ENCODE measurements at places on chromosomes 3 and 15.
A peak's percentile ranks its signal among the peaks of the same experiment; 100 is the strongest.

DNA sequence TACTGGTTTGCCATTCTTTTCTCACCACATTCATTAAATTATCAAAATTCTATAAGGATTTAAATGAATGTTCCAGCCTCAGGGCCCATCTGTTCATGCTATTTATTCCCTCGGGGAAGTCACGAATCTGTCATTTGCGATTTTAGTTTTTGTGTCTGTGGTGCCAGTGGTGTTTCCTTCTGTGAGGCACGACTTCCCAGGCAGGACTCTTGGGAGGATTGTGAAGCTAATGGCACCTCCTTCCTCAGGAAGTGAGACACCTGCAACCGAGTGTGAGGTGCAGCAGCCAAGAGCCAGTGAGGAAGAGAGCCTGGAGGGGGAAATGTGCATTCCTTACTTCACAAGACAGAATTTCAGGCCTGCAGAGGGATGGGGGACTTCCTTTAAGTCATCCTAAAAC lies 24.1 kb downstream of the SV2B start:
- no peak for DNase-seq

- no peak for DNase-seq
These were observed 229.2 kb upstream of the GOLGA6L4 start for GRCh38 chr15:84006421-84006820.

DNA sequence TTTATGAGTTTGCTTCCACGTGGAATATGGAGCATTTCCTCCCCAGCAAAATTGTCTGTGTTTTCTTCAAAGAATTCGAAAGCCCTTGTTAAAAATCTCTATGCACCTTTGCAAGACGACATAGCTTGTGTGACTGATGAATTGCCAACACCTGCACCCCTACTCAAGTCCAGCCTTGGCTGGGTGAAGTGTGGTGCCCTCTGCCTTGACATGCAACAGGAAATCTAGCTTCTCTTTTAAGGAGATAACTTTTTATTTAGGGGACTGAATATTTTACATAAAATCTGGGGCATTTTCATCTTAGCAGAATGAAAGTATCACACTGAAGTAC lies 647 bp downstream of the HMG20A start:
- peak; percentile 8 for DNase-seq

DNA sequence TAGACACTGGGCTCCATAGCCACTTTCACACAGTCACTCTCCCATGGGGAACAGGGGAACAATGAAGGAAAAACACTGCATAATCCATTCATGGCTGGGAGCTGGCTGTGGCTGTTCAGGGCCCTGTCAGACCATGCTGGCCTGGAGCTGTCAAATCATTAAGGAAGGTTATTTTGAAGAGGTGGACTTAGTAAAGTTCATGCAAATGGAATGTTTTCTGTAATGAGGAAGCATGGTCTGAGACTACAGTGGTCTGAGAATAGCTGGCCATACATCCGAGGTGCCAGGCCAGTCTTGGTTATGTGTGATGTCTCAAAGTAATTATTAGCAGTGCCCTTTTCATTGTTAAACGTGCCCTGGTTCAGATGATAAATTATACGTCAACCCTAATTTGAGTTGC lies 117.1 kb upstream of the MRPS22 start:
- DNase-seq: no peak

DNA sequence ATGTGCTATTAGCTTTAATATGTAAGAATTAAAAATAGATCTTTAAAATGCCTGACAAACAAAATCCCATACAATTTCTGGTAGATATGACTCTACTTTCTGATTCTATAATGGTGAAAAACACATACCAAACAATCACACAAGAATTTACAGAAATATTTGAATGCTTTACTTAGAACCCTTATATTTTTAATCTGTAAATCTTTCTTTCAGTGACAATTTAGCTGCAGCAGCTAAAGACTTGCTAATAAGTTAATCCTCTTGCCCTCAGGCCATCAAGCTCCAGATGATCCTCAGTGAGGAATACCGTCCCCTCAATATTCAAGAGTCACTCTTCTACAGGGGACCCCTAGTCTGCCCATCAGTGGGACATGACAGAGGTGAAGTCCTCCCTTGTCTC lies 55.6 kb downstream of the C3orf80 start:
- DNase-seq: no peak

- no peak for DNase-seq
These were observed 139.3 kb downstream of the RSRC1 start for GRCh38 chr3:158249183-158249582.

GRCh38 chr3:193981504-193981903 lies 154.4 kb upstream of the HES1 start:
- no peak for DNase-seq

DNA sequence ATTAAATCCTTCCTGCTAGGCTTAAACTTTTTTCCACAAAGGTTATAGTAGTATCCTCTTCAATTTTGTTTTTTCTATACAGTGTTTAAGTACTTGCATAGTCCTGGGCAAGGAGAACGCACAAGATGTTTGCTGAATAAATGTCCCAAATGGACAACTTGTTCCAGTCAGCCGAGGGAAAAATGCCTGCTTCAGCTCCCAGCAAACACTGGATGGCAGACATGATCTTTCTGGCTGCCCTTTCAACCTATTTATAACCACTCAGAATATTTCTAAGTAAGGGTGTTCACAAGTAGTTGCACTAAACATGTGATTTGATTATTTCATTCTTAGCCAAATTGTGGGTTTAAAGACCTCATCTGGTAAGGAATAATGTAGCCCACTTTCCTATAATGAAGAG lies 29.8 kb downstream of the GNB4 start:
- peak; percentile 32 for DNase-seq

- no peak for DNase-seq
These were observed 34.2 kb upstream of the SSUH2 start for GRCh38 chr3:8678751-8679150.

- no peak for DNase-seq
These were observed 186.1 kb downstream of the TJP1 start for GRCh38 chr15:29636140-29636539.

DNA sequence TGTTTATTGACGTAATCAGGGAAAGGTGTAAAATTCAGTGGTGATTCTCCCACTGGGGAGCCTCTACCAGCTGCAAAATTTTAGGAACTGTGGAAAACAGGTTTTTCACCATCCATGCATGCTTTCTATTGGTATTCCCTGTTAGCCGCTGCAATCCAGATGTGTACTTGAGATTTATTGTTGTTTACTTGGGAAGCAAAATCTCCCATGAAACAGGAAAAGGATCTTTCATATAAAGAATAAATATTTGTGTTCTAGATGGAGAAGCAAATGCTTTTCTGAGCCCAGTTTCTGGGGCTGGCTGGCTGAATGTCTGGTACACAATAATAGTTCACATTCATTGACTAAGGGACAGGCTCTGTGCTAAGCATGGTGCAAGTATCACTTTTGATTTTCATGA lies 144.6 kb upstream of the RASGRP1 start:
- DNase-seq: no peak

DNA sequence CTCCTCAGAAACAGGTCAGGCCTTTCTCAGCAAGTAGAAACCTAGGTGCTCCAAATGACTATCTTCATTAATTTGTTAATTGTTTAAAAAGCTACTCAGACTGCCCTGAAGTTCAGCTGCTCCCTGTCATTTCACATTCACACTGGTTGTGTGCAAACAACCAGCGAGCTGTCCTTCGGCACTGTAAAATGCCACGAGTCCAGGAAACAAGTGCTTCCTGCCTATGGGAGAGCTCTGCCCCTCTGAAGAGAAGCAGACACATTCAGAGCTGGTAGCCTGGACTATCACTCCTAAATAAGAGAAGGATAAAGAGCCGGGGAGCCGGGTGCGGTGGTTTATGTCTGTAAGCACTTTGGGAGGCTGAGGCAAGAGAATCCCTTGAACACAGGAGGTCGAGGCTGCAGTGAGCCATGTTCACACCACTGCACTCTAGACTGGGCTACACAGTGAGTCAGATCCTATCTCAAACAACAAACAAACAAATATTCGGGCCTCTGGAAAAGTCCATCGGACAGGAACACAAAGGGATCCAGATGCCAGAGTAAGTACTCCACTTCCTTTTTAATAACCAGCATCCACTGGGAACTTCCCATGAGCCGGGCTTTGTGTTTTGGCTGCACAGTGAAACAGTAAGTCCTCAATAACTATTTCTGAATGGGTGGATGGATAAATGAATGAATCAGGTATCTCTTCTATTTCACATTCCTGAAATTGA lies 114.4 kb upstream of the WNT5A start:
- no peak for DNase-seq

- DNase-seq: no peak
These were observed 625.7 kb upstream of the LMCD1 start for GRCh38 chr3:7875925-7876324.

DNA sequence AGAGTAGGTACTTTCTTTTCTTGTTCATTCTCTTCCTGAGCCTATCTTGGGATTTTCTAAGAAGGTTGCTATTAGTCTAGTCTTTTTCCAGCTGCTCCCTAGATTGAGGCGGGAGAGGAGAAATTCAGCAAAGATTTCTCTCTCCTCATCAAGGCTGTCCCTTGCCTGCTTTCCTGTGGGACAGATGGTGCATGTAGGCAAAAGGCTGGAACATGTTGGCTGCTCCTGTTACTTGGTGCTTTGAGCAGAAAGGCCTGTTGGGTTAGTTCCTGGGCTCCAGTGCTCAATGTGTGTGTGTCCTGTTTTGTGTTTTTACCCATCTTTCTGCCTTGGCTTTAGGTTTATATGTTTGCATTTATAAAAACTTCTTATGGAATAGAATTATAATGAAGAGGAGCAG lies 9.1 kb upstream of the SNRPN start:
- no peak for DNase-seq

GRCh38 chr3:176927706-176928581 lies 269.3 kb downstream of the TBL1XR1 start:
- DNase-seq: no peak

- no peak for DNase-seq
These were observed 10.8 kb downstream of the SLC51A start for GRCh38 chr3:196227121-196227561.

DNA sequence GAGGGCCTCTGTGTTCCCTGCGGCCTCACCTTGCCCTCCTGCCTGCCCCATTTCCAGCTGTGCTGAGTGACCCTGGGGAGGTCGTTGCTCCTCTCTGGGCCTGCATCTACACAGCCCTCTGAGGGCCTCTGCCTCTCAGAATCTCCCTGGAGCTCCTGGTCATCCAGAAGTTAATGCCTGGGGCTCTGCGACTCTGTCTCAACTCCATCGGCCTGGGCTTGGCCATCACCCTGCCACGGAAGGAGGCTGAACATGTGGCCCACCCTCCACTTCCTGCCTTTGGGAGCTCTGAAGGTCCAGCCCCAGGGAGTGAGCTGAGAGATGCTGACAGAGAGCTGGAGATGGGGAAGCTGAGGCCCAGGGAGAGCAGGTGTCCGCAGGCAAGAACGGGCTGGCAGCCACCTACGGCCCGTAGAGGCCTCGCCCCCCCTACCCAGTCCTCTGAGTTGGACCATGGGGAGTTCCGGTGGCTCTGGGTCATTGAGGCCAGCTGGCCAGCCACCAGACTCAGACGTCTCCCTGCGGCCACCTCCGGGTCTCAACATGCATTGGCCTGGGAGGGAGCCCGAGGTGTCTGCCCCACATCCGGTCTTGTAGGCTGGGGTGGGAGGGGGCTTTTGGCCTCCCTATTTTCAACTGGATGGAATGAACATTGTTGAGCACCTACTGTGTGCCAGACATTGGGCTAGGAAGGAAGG lies 34.2 kb downstream of the GRIP2 start:
- no peak for DNase-seq

DNA sequence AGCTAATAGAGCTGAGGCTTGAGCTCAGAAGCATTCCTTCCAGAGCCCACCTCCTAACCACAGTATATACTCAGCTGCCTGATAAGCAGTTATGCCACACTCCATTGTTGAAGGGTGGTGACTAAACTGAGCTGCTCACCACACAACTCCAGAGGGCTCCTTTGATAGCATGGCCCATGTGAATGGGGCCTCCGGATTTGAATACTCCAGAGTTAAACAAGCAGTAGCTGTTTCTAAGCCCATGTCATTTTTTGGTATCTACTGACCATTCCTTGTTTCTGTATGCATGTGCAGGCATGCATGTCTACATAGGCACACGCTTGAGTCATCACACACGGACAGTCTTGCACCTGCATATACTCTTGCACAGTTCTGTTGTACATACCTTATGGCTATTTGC lies 28.9 kb downstream of the IGSF10 start:
- no peak for DNase-seq

DNA sequence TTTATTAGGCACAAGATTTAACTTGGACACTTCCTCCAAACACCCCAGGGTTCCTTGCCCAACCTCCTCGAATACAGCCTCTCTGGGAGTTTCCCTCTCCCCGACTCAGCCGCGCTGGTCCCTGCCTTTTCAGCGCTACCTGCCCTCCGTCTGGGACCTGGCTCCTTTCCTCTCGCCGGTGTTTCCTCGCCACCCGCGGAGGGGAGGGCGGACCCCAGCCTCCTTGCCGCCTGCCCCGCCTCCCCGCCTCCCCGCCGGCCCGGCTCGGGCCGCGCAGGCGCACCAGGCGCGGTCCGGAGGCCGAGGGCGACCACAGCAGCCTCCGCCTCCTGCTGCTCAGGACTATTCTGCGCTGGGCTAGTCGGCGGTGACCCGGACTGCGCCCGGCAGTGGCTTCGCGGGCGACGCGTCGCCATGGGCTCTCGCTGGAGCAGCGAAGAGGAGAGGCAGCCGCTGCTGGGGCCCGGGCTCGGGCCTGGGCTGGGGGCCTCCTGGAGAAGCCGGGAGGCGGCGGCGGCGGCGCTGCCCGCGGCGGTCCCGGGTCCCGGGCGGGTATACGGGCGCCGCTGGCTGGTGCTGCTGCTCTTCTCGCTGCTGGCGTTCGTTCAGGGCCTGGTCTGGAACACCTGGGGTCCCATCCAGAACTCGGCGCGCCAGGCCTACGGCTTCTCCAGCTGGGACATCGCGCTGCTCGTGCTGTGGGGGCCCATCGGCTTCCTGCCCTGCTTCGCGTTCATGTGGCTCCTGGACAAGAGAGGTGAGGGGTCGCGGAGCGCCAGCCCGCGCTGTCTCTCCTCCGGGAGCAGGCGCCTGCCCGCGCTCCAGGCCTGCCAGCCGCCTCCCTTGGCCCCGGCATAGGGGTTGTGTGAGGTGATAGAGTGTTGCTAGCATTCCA lies at the start of gene SLC49A4:
TSS of gene SLC49A4 (plus strand) at position 291 of the 895 bp plus-strand sequence. CDS start at position 415, 124 bp downstream.
- no peak for DNase-seq

- DNase-seq: no peak
These were observed 75.4 kb upstream of the RGMA start for GRCh38 chr15:93164409-93164808.

GRCh38 chr3:188135271-188135670 lies 18.7 kb upstream of the LPP start:
- no peak for DNase-seq

GRCh38 chr3:161674402-161674801 lies 177.8 kb downstream of the OTOL1 start:
- DNase-seq: no peak

- no peak for DNase-seq
These were observed 72.2 kb downstream of the ADCY5 start for GRCh38 chr3:123376451-123377242.

- DNase-seq: peak; percentile 26
These were observed 1.3 kb downstream of the TSPAN3 start for GRCh38 chr15:77069521-77070121.

DNA sequence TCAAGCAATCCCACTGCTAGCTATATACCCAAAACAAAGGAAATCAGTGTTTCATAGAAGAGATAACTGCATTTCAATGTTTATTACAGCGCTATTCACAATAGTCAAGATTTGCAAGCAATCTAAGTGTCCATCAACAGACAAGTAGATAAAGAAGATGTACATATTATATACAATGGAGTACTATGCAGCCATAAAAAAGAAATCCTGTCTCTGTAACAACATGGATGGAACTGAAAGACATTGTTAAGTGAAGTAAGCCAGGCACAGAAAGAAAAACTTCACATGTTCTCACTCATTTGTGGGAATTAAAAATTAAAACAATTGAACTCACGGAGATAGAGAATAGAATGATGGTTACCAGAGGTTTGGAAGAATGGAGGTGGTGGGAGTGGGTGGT lies 89.2 kb downstream of the LSAMP start:
- DNase-seq: no peak

Measured in AML-193 (cell line).